Fibroblast of the aortic adventitia (primary cell): ENCODE measurements at places on chromosomes 13 and 19. TPM values are rescaled to one million over a fixed set of nuclear protein-coding genes. Genes with fewer than 3 reads are reported as not detected.

MEF2B gene
- 0.27 TPM in 1 of 2 replicates, not detected in the other for total RNA-seq

MAST1 gene
- total RNA-seq = under 0.01 and 1.1 TPM in 2 replicates

KIRREL2 gene
- 0.25 TPM in 1 of 2 replicates, not detected in the other for total RNA-seq

CLDND2 gene
- total RNA-seq = 0.36 TPM in 1 of 2 replicates, not detected in the other
